B cell (primary cell): ENCODE measurements at places on chromosomes 2 and 18. TPM values are rescaled to one million over a fixed set of nuclear protein-coding genes. Genes with fewer than 3 reads are reported as not detected.

DNA sequence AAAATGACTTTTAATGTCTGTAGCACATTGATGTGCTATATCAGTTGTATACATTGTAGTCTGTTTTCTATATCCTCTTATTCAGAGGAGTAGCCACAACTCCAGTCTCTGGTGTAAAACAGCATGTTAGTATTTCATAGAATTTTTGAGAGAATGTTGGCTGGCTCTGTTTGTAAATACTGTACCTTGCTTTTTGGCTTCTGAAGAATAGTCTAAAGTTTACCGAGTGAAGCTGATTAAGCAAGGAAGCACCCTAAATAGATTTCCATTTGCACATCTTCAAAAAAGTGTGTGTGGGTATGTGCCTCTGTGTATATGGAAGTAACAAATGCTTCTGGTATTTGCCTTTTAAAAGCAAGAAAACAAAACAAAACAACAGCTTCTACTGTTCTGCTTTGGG lies 50.5 kb downstream of the MAP4K4 start:
- no peak overlapping the region for H3K4me3 ChIP-seq
- peaks cover 77% of the 10 kb centered on the region for H3K4me1 ChIP-seq
- H3K27me3 ChIP-seq, result no peaks in the 10 kb centered on the region
- no peak overlapping the region for H3K27ac ChIP-seq

GRCh38 chr2:32427672-32428610 lies 71.1 kb downstream of the BIRC6 start:
- DNase-seq, result no peak
- H3K4me1 ChIP-seq, result peaks cover 4% of the 10 kb centered on the region
- no peak overlapping the region for H3K27ac ChIP-seq
- no peak overlapping the region for H3K4me3 ChIP-seq
- H3K27me3 ChIP-seq, result no peaks in the 10 kb centered on the region
- peaks cover 23% of the 10 kb centered on the region for H3K36me3 ChIP-seq

DNA sequence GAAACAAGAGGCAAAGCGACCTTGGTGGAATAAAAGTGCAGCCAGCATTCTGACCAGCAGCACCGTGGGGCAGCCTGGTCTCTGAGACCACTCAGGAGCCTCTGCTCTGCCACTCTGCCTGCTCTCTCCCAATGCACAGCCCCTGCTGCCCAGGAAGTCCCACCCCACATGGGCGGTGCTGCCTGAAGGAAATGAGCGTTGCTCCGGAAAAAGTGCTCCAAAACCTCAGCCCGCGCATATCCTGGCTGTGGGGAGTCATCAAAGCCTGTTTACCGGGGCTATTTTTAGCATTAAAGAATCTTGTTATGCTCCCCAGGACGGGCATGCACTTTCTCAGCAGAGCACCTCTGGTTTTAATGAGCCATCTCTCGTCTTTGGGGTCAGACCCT lies 54.5 kb downstream of the EPAS1 start:
- H3K27me3 ChIP-seq, result peaks cover 11% of the 10 kb centered on the region
- no peak overlapping the region for H3K27ac ChIP-seq
- H3K36me3 ChIP-seq, result no peaks in the 10 kb centered on the region
- H3K4me3 ChIP-seq, result peak overlapping the region; percentile 63
- peaks cover 11% of the 10 kb centered on the region for H3K4me1 ChIP-seq

The RAX gene
- not detected in 2 replicates for total RNA-seq

The GAL3ST2 gene
- total RNA-seq, result 0.51 TPM in 1 of 2 replicates, not detected in the other
